ENCODE measurements at places on chromosomes 1 and 21. TPM values are rescaled to one million over a fixed set of nuclear protein-coding genes. Genes with fewer than 3 reads are reported as not detected.

The DSCAM gene
- 0.29 TPM for total RNA-seq

The ZNF687 gene
- 16.4 TPM for total RNA-seq

The ELF3 gene
- total RNA-seq: 0.10 TPM

The USP16 gene
- 36.1 TPM for total RNA-seq

The RORC gene
- not detected for total RNA-seq

The C1orf226 gene
- total RNA-seq: 1.3 TPM

The OR2L13 gene
- not detected for total RNA-seq

The OR2T29 gene
- not detected for total RNA-seq

The CHAF1B gene
- total RNA-seq: 4.2 TPM

The NADK gene
- 67.6 TPM for total RNA-seq

The FMO3 gene
- total RNA-seq: not detected

The C1orf87 gene
- total RNA-seq: not detected

The FGR gene
- total RNA-seq: under 0.01 TPM

The MATN1 gene
- total RNA-seq: under 0.01 TPM

The UBL4B gene
- not detected for total RNA-seq

The CNKSR1 gene
- total RNA-seq: not detected

The TNFRSF18 gene
- total RNA-seq: not detected

The IGSF3 gene
- 0.76 TPM for total RNA-seq

The TRIM58 gene
- 0.33 TPM for total RNA-seq

The FAM229A gene
- total RNA-seq: 2.0 TPM

The SYCP1 gene
- not detected for total RNA-seq

The CCDC181 gene
- not detected for total RNA-seq

The SLC25A33 gene
- total RNA-seq: 4.9 TPM

The FBLIM1 gene
- 365 TPM for total RNA-seq

The PLOD1 gene
- total RNA-seq: 460 TPM

Data from vein endothelial cell (primary cell).